ENCODE measurements at places on chromosomes 6 and 20.

- no peak for DNase-seq
These were observed 26.1 kb downstream of the PXDC1 start for GRCh38 chr6:3725145-3726047.

DNA sequence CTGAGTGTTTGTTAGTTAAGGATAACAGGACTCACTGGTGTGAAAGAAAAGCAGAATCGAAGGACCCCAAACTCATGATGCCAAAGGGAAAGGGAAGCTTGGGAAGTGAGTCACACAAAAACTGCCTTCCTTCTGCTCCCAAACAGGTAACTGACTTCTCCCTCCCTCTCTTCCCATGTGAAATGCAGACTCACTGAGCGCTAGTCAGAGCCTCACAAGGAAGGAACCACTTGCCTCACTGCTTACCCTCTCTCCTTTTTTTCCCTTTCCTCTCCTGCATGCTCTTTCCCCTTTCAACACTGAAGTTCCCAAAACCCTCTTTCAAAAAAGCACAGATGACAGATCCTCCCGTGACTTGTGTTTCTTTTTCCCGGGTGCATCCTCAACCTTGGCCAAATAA lies 56.4 kb downstream of the LYRM4 start:
- DNase-seq = no peak

DNA sequence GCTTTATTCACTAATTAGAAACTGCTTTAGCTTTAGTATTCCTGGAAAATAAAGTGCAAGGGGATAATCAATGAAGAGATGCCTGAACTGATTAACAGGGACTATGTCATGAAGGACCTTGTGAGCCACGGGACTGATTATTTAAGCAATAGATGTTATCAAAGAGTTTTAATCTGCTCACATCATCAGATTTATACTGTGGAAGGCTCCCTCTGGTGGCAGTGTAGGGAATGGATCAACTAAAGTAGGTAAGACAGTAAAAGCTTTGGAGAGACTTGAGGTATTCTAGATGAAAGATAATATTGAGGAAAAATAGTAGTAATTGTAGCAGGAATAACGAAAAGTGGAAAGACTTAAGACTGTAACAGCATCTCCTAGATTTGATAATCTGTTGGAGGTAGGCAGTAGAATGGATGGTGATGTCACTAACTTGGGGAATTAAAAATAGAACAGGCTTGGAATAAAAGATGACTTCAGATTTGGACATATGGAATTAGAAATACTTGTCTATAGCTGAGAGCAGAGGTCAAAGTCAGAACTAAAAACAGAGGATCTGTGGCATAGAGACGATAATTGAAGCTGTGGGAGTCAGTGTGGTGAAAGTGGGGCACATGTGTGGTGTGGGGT lies 80.3 kb upstream of the HTR1E start:
- DNase-seq = no peak

DNA sequence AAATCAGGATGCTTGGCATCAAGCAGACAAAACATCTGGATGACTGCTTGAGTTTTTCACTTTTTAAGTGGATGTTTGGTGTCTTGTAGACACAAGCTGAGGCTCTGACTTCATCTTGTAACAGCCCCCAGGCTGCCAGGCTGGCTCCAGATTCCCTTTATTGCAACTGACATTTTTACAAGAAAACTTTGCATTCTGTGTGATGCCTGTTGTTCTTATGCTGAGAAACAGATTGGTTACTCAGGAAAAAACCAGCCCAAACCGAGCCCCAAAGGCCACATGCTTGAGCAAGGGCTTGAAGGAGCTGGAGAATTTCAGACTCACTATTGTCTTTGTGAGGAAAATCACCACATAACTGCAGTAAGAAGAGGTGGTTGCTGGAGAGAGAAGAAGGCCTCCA lies 98.4 kb upstream of the PREP start:
- no peak for DNase-seq

DNA sequence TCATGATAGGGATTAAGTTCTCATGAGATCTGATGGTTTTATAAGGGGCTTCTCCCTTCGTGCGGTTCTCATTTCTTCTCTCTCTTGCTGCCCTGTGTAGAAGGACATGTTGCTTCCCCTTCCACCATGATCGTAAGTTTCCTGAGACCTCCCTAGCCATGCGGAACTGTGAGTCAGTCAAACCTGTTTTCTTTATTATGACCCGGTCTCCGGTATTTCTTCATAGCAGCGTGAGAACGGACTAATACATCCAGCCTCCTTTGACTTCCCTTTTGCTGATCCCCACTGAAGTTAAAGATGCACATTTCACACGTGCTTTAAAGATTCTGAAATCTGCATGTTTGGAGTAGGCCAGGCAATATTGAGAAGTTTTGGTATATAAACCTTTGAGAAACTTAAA lies 543.1 kb downstream of the PRKN start:
- no peak for DNase-seq

DNA sequence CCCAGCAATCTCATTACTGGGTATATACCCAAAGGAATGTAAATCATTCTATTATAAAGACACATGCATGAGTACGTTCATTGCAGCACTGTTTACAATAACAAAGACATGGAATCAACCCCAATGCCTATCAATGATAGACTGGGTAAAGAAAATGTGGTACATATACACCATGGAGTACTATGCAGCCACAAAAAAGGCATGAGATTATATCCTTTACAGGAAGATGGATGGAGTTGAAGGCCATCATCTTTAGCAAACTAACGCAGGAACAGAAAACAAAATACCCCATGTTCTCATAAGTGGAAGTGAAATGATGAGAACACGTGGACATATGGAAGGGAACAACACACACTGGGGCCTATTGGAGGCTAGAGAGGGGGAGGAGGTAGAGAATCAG lies 115.7 kb downstream of the NUS1 start:
- DNase-seq = no peak

GRCh38 chr20:19835533-19836222 lies 77.6 kb downstream of the RIN2 start:
- DNase-seq = no peak

GRCh38 chr6:15570171-15570570 lies 92.7 kb downstream of the DTNBP1 start:
- no peak for DNase-seq

DNA sequence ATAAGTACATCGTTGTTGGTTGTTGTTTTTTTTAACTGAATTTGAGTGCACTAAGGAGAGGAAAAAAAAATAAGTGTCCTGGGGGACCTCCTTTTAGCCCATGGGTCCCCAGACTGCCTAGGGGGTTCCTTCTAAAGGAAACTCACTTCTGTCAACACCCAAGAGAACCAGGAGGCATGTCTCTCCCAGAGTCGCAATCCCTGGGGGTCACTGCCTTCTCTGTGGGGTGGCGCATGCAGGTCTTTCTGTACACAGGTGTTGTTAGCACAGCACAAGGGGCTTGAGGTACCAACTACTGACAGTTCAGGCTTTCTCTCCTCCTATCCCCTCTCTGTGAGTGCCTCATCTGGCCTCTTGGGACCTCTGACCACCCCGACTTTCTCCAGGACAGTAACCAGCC lies 7.3 kb upstream of the ARMC2 start:
- DNase-seq = no peak

GRCh38 chr6:70079241-70079640 lies 212.9 kb downstream of the COL19A1 start:
- no peak for DNase-seq

GRCh38 chr6:37389857-37390256 lies 36.1 kb downstream of the RNF8 start:
- no peak for DNase-seq

DNA sequence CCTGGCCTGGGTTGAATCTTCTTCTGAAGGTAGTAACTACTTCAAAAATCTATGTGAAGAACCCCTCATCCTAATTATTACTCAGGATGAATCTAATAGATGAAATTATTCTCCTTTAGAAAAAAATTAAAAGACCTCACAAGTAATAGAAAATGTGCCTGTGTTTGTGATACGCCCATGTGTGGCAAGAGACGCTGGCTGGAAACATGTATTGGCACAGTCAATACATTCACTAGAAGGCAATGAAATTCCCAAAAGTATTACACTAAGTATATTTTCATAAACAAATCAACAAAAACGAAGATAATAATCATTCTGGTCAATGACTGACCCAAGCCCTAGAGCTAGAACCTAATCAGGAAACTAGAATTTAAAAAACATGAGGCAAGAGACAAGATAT lies 64.0 kb downstream of the B4GALT5 start:
- DNase-seq = no peak

- no peak for DNase-seq
These were observed 13.2 kb downstream of the ADGRF1 start for GRCh38 chr6:47028835-47029360.

- DNase-seq = no peak
These were observed 4.8 kb downstream of the ZBP1 start for GRCh38 chr20:57615445-57615811.

GRCh38 chr6:112911959-112912358 lies 564.8 kb downstream of the RFPL4B start:
- DNase-seq = no peak

DNA sequence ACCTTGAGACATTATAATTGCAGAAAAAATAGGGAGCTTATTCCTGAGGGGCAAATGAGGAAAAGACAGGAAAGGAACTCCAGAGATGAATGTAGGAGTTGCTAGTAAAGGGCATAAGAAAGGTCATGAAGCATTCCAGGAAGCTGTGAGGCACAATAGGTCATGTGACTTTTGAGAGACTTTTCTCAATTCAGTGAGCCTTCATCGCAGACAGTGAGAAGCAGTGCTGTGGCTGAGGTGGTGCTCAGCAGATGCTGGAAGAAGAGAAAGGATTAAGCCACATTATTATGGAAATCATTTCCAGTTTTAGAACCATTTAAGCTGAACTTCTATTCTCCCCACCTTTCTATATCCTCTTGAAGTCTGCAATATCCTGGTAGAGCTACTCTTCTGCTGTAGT lies 4.1 kb downstream of the SPTLC3 start:
- DNase-seq = no peak

DNA sequence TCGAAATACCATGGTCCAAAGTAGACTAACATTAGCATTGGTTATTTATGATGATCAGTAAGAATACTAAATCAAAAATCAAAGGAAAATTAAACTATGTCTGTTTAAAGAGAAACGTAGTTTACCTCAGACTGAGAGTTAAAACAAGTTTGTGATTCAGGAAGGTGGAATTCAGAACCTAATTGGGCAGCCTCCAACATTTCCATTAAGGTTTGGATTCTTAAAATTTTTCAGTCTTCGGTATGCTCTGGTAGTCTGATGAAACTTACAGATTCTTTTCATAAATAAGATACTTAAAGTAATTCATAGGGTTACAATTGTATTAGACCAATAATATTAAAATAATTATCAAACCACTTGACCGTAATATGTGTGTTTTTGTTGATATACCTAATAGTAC lies 18.6 kb downstream of the HFE start:
- no peak for DNase-seq

- no peak for DNase-seq
These were observed 1.3 kb upstream of the RAMACL start for GRCh38 chr6:166587631-166588413.

DNA sequence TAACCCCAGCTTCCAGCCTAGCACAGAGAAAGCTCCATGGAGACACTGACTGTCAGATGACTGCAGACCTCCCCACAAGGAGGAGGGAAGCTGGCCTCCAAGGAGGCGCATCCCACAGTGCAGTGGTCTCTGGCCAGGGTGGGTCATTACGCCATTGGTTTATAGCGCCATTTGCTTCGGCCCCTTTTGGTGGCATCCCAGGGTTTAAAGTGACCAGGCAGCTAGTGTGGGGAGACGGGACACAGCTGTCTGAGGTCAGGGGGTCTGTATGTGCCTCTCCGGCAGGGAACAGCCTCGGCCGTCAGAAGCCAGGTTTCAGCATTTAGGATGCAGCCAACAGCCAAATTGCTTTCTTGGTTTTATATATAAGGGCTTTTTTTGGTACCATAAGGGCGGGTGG lies 15.8 kb upstream of the PMEPA1 start:
- DNase-seq = no peak

GRCh38 chr20:56411759-56412472 lies at the start of gene CASS4:
Gene CASS4, plus strand, starts transcription at chr20:56412260. Its CDS starts 199 bp downstream, at chr20:56412459.
- no peak for DNase-seq

- DNase-seq = no peak
These were observed 175.6 kb upstream of the RNF24 start for GRCh38 chr20:4190792-4191519.

DNA sequence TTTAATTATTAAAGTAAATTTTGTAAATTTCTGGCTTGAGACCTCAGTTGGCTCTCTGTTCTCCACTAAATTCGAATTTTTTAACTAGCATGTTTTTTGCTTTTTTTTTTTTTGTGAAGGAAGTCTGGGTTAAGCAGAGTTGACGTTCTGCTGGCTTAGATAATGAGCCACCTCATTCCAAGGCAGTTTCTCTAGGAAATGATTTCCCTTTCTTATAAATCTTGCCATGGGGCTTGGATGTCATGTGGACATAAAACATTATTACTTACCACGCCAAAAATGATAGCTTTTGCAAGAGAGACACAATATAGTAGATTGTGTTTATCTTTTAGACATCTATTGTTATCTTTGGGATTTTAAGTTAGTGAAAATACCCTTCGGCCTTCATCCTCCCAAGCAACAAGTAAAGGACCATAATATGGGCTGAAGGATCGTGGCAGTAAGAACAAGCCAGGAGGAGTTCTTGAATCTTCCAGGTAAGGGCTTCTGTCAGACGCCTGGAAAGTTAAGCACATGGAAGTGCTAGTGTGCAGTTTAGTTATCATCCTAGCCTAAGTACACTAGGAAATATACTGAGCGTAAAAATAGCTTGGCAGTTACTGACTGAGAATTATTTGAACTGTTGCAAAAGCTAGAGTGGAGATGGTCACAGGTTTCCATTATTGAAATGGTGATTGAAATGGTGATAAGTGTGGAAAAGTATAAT lies 30.7 kb downstream of the ADGRG6 start:
- DNase-seq = no peak

DNA sequence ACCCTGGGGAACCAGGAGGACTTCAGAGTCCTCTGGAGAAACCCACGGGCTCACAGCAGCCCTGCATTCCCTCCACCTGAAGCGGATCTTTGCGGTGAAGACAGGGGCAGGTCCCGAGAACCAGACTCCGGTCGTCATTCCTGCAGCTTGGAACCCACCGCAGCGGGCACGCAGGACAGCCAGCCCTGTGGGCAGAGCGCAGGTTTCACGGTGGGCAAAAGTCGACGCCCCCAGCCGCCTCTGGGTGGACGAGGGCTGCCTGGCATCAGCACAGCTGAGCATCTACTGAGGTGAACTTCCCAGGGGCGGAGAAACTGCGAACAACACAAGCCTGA lies 118.3 kb downstream of the PSMB1 start:
- DNase-seq = no peak
